ENCODE measurements at places on chromosomes 3 and 15.

DNA sequence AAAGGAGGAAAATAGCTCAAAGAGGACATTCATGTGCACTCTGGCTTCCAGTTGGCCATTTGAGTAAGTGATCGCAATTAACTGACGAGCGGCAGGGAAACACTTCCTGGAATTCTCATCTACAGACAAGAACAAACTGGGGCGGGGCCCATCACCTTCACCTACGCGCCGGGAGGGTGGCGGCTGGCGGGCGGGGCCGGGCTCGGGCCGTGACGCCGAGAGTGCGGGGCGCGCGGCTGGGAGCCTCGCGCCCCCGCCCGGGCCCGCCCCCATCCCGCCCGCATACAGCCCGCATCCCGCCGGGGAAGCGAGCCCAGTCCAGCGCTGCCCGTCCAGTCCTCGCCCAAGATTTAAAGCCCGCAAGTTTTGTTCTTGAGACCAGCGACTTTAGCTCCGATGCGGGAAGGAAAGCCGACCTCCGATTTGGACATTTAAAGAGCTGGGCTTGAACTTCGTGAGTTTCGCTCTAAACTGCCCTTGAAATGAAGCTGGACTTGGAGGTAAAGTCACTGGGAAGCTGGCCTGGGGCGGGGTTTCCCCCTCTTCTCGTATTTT is at the start of gene B3GNT5:
B3GNT5 (plus strand) TSS at position 281 of the 555 bp plus-strand sequence. CDS start 16,546 bp downstream, outside the sequence.
- DNase-seq, result peak; percentile 93

DNA sequence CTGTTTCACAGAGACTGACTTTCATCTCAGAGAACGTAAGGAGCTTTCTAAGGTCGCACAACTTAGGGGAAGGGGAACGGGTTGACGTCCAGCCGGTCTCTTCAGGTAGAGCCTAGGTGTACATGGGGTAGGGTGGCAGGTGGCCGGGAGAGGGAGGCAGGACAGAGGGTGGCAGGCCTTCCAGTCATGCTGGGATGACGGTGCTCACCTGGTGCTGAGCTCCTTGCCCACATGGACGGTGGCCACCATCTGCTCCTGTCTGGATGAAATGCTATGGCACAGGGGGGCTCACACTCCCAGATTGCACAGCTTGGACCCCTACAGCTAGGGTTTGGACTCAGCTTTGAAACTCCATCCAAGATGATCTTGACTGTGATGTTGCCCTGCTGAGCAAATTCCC is 144.5 kb downstream of the ATP10A start:
- DNase-seq, result no peak

DNA sequence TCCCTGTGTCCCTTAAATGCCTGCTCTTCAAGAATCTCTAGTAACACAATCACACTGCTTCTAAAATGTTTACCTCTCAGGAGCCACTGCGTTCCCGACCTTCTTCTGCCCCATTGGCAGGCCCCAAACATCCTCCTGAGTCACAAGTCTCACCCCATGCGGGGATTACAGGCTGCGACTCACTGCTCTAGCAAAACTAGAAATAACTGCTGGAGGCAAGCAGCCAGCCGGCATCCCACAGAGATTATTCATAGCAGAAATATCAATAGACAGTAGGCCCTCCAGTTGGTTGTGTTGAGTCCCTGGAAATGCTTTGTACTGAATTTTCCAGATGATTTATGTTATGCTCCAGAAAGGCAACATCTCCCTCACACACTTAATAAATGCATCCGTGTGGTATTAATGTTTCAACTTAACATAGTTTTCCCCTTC is 64.8 kb downstream of the RFTN1 start:
- peak; percentile 73 for DNase-seq

- DNase-seq, result no peak
Observed at GRCh38 chr3:74469151-74469550, 145.3 kb downstream of the CNTN3 start.

DNA sequence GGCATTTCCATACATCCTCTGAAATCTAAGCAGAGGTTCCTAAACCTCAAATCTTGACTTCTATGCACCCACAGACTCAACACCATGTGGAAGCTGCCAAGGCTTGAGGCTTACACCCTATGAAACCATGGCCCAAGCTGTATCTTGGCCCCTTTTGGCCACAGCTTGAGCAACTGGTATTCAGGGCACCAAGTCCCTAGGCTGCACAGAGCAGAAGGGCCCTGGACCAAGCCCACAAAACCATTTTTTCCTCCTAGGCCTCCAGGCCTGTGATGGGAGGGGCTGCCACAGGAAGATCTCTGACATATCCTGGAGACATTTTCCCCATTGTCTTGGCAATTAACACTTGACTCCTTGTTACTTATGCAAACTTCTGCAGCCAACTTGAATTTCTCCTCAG is 54.4 kb upstream of the IL12A start:
- DNase-seq, result no peak

DNA sequence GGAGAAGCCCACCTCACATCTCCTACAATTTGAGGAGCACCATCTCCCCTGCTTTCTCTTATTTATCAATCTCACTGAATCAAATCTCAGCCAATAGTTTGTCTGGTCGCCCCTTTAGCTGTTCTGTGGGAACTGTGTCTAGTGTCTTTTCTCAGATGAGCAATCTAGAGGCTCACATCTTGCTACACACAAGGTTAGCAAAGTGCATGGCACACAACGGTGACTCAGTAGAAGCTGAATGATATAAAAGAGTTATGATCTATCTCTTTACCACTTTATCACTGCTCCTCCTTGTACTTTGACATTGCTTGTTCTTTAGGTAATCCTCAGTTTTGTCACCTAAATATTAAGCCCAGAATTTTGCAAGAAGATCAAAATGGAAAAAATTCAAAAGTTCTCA is 16.8 kb upstream of the COLQ start:
- no peak for DNase-seq

DNA sequence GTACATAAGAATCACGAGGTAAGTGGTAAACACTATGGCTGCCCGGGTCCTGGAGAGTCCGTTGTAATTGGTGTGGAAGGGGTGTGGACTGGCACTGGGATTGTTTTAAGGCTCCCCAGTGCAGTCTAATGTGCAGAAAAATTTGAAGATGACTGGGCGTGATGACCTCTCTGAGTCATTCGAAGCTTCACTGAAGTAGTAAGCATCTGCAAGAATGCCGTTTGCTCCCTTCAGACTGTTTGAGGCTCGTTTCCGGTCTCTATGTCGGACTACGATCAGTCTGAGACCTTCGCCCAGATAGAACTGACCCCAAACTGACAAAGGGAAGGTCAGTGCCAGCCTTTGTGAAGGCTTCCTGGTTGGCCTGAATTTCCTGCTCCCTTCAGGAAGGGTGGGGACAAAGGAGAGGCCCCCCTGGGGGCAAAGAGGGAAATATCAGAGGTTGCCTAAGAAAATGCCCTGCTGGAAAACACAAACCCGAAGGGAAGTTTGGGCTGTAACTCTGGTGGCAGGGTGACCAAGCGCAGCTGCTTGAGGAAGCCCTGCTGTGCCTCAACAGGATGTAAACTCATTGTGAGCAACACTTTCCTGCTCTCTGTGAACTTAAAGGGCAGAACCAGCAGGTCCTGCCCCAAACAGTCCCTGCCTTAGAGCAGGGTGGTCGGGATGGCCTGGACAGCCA is 34.6 kb downstream of the BTD start:
- DNase-seq, result no peak

DNA sequence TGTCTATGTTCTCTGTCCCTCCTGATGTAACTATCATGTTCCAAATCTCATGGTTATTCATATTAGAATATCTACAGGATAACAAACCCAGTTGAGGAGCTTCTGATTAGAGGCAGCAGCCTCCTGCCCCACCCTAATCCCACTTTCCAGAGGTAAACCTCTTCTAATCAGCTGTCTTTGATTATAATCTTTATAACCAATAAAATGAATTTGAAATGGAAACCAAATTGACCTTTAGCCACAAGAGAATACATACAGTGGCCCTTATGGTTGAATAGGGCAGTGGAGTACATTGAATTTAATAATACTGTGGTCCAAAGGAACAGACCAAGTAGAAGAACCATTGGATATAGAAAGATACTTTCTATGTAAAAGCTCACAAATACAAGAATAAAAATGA is 281.3 kb upstream of the UMPS start:
- no peak for DNase-seq

DNA sequence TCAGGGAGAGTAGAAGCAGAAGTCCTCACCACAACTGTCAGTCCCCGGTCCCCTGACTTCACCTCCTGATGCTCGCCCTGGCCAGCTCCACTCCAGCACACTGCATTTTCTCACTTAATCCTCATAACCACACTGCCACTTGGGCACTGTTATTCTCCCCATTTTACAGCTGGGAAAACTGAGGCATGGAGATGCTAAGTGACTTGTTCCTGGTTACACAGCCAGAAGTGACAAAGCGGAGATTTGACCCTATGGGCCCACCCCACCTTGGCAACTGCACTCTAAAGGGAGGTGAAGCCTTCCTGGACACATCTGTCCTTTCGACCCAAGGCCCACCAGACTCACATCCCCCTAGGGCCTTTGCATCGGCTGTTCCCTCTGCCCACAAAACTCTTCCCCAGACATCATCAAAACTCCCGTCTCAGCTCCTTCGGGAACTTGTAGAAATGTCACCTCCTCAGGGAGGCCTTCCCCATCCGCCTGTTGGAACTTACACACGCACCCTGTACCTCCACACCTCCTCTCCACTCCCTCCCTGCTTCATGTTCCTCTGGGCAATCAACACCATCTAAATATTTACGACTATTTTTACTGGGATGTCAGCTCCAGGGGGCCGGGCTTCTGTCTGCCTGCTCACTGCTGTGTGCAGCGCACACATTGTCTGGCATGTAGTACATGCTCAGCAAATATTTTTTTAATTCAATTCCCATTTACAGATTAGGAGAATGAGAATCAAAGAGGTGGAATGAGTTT is 3.1 kb downstream of the GRIP2 start:
- DNase-seq, result no peak

GRCh38 chr3:101303089-101303731 is 17.2 kb downstream of the IMPG2 start:
- DNase-seq, result no peak

GRCh38 chr15:87349181-87349580 is 907.4 kb downstream of the NTRK3 start:
- no peak for DNase-seq

DNA sequence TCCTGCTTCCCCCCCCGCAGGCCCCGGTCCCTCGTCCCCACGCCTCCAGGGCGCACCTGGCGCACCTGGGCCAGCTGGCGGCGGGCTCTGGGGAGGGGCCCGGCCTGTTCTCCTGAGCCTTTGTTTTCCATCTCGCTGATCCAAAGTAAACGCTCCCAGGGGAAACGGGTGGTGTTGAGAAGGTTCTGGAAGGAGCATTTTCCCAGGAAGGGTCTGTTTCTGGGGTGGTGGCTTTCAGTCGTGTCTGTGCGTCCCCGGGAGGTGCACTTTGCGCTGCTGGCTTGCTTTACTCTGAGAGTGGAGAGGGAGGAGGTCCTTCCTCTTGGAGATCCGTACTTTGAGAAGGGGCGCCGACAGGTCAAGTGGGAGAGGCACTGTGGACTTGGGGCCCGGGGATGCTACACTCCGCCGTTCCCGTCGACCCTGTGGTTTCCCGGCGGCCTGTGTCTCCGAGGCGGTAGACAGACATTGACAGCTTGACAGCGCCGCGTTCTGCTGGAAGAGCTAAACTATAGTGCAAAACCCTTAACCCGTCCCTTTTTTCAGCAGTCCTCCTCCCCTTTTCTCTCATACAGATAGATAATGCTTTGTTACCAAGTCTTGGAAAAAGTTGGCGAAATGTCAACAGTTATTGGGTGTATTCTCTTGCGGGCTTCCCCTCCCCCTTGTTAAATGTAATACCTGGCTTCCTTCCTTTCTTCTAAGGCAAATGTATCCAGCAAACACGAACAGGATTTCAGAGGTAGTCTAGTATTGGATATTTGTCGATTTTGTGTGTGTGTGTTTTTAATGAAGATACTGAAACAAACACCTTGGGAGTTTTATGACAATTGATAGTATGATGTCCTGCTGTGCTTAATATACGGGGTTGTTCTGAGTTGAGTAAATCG is 6.5 kb downstream of the TPM1 start:
- peak; percentile 39 for DNase-seq

GRCh38 chr15:98281130-98281529 is 320.6 kb downstream of the ARRDC4 start:
- no peak for DNase-seq

DNA sequence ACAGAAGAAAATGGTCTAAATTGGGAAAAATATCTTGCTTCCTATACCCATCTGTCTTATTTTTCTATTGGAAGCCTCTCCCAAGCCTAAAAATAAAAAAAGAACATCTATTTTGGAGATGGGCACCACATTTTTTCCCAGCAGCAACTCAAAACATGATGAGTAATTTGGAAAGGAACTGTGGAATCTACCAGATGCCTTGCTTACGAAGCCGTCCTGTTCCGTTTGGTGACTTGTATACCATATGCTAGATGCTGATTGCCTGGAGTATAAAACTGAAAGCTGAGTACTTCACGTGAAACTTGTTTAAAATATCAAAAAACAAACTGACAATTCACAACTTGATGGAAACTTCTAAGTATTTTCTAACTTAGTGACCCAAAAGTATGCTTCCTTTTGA is 491.0 kb downstream of the ROBO2 start:
- no peak for DNase-seq

GRCh38 chr3:61967937-61968336 is 405.4 kb downstream of the FEZF2 start:
- DNase-seq, result no peak

DNA sequence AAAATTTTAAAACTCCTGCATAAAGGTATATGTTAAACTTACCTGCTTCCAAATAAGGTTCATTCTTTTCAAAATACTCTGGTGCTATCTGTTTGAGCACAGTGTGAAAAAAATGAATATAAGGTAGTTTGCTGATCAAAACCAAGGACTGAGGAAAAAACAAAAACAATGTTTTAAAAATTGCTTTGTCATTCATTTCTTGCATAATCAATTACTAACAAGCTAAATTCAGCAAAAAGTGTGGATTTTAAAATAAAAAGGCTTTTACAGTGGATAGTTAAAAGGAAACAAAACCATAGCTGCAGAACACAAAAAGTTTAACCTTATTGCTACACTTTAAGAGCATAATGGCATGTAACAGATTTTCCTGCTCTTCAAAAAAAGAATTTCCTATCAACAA is 31.5 kb downstream of the DENND6A start:
- no peak for DNase-seq

GRCh38 chr3:168422843-168423242 is 327.1 kb upstream of the GOLIM4 start:
- DNase-seq, result no peak

DNA sequence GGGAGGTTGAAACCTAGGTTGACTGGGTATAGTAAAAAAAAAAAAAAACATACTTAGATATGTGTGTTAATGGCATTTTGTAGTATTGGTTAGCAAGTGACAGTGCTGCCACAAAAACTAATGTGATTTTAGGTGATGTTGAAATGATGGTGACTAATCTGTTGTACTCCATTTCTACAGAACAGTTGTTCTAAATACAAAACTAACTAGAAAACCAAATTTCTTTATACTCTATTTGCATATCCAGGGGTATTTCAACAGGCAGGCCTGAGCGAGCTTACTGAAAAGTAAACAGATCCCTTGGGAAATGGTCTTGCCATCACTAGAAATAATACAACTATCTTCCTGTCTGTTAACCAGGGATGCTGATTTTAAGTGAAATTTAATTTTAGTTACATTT is 20.5 kb downstream of the TSC22D2 start:
- DNase-seq, result no peak

- no peak for DNase-seq
Observed at GRCh38 chr3:161117646-161118045, 12.5 kb upstream of the B3GALNT1 start.
